ENCODE measurements at places on chromosomes 3 and 15.

GRCh38 chr3:72582211-72582878 lies 265.9 kb downstream of the SHQ1 start:
- DNase-seq = no peak

GRCh38 chr3:195105389-195105788 lies 165.6 kb downstream of the XXYLT1 start:
- DNase-seq = no peak

GRCh38 chr3:15942462-15942861 lies 144.7 kb upstream of the ANKRD28 start:
- no peak for DNase-seq

GRCh38 chr3:37174532-37175126 lies at the start of gene LRRFIP2:
LRRFIP2 (minus strand) TSS chr3:37174582; CDS start chr3:37148983, 25,599 bp downstream.
- no peak for DNase-seq

DNA sequence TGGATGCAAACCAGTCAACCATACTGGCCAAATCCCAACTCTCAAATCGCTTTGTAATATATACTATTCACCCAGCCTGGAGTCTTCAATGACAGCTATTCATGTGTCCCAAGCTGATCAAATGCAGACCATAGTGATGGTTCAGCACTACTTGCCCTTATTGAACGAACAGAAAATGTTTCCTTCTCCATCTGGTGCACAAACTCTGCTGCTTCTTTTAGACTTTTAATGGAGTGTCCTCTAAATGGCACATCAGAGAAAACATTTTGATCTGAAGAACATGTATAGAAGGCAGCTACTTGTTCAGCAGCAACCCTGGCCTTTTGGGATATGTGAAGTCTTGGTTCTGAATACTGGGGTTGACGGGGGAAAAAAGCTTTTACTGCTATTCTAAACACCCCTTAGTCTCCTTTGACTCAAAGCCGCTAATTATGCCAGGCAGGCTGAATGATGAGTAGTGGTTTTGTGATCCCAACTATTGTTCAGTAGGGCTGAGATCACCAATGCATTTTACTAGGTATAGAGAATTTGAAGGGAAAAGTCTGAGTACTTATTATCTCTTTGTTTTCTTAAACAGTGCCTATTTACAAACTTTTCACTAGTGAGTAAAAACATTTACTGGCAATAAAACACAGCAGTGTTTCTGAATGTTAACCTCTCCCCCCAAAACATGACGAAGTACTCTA lies 781.2 kb downstream of the ROBO1 start:
- no peak for DNase-seq

All from T-helper 9 cell (primary cell).